ENCODE measurements at places on chromosomes 12 and 14. TPM values are rescaled to one million over a fixed set of nuclear protein-coding genes. Genes with fewer than 3 reads are reported as not detected.

- no peak for DNase-seq
Measured at GRCh38 chr12:27589419-27589818, 65.4 kb downstream of the PPFIBP1 start.

VRTN gene
- total RNA-seq: not detected

DNA sequence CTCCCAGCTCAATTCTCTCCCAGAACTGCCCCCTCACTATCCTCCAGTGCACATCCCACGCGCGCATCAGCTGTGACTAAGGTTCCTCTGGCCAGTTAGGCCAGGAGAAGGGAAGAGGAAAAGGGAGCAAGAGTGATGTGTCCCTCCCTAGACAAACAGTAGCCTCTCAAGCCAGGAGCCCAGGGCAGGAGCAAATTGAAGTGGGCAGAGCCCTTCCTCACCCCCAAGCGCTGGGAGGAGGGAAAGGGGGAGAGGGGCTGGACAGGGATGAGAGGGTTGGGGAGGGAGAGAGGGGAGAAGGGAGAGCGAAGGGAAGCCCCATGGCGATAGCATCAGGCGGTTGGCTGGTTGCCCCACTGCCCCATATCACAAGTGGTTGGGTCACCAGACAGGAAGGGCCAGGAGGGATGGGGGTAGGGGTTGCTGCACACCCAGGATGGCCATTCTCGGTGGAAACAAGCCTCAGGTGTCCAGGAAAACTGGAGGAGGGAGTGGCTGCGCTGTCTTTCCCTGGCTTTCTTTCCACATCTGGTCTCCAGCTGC lies 1.1 kb downstream of the CD63 start:
- peak; percentile 62 for DNase-seq

GRCh38 chr12:2286047-2286446 lies 233.3 kb downstream of the CACNA1C start:
- DNase-seq: no peak

DNA sequence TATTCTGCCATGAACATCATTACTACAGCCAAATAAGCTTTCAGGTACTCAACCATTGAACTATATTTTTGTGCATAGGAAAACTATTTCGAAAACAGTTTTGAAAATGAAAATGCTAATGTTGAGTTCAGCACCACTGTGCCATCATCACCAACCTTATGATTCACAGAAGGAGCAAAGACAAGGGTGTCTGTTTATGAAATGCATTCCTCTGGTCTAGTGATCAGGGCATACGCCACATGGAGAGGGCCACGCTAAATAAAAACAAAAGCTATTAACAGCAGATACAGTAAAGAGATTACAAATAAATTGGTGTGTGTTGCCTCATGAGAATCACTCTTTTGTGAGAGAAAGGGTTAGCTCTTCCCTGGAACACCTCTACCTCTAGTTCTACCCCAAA lies 43.2 kb upstream of the BMAL2 start:
- DNase-seq: no peak

DNA sequence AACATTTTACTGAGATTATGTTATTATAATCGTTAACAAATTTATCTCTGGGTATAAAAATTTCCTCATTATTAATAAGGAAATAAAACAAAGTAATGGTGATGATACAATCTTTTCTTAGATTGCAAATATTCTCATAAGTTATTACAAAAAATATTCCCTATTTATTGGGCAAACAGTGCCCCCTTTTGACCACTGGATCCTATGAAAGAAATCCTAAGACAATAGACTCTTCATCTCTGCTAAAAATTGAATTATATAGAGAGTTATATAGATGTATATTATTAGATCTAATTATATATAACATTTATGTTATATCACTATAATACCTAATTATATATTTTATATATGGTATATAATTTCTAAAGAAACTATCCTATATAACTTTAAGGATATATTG lies 94.2 kb upstream of the FGD4 start:
- DNase-seq: no peak

DNA sequence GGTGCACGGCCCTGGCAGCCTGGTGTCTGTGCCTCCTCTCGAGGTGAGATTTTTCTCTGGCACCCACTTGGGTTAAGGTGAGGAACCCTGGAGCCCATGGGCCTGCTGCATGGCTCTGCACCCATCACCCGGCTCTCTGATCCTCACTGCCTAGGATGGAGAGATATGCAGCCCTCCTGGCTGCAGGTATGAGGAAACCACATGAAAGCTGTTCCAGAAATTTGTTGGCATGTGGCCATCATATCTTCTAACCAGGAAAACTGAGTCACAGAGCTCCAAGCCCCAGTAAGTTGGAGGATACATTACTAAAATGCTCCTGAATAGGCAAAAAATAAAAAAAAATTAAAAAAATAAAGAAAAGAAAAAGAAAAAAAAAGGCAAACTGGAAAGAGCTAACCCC lies 39.3 kb upstream of the DDX11 start:
- DNase-seq: no peak

DNA sequence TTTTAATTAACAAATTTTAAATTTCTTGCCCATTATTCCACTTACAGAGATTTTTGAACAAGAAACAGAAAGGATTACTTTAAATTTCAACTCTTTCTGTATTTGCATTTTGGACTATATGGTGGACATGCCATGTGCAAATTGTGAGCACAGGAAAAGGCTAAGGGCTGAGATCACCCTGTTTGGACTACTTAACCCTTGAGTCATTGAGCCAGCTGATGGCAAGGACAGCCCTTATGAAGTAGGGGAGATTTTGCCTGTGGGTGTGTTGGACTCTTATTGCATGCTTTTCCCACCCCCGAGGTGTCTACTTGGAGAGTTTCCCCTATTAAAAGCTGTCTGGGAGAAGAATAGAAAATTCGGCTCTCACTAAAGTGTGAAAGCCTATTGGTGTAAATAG lies 17.2 kb downstream of the DERA start:
- no peak for DNase-seq

- peak; percentile 59 for DNase-seq
Measured at GRCh38 chr12:114508529-114509129, 102.7 kb upstream of the TBX5 start.

- DNase-seq: no peak
Measured at GRCh38 chr12:47752121-47752520, 6.6 kb downstream of the RAPGEF3 start.

GRCh38 chr14:68740788-68741476 lies 51.9 kb downstream of the ZFP36L1 start:
- DNase-seq: no peak

LIN7A gene
- total RNA-seq: 12.7 TPM

- no peak for DNase-seq
Measured at GRCh38 chr12:20411345-20411744, 43.0 kb downstream of the PDE3A start.

SLC6A15 gene
- not detected for total RNA-seq

AHNAK2 gene
- 22.3 TPM for total RNA-seq

Data from heart left ventricle (tissue), 16 donors.